HT1080 (cell line): ENCODE measurements at places on chromosomes 2 and 18.

- no peak for DNase-seq
These were observed 14.5 kb downstream of the CYP26B1 start for GRCh38 chr2:72132981-72133720.

DNA sequence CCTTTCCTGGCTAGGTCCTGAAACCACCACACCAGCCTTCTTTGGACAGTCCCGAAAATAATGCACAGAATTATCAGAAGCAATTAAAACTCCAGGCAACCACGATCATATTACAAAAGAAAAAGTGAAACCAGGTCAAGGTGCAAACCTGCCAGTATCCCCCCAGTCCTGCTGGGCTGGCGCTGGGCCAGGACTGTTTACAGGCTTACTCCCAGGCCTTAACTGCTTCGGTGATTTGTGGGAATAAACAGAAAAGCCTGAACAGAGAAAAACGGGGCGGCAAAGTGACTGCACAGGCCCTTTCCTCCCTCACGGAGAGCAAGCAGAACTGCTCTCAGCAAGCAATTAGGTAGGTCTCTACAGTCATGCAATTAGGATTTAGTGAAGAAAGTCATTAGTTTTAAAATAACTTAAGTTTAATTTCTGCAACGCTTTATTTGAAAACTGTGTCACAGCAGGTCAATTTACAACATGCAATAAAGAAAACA is 1.3 kb downstream of the HDAC4 start:
- DNase-seq = peak; percentile 13

DNA sequence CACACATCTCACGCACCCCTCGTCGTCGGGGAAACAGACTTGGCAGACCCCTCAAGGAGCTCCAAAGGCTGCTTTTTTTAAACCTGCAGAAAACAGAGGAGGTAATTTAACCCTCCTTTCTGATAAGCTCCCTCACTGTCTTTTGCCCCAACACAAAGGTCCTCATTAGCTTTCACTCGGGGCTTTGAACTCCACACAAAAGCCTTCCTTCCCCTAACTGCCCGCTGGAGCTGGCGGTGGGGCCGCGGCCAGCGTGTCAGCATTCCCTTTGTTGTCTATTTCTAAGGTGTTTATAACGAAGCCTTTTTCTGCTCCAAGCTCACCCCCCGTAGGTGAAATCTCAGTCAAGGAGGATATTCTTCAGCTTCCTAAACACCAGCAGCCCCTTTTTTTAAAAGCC is 43.5 kb upstream of the ID2 start:
- no peak for DNase-seq

DNA sequence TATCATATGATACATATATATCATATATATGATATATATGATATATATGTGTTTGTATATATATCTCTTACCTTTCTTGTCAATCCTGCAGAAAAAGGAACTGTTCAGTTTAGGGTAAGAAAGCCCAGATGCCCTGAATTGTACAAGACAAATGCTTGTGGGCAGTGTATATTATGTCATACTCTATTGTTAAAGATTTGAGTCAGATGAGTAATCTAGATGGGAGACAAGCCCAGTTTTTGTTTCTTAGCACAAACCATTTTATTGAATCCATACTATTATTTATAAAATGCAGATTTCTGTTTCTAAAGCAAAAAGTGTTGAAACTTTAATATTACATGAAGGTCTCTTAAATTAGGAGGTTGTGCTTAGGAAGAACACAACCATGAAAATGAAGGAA is 90.6 kb downstream of the VRK2 start:
- peak; percentile 58 for DNase-seq

- no peak for DNase-seq
These were observed 4.4 kb upstream of the PARD6G start for GRCh38 chr18:80251700-80252099.

DNA sequence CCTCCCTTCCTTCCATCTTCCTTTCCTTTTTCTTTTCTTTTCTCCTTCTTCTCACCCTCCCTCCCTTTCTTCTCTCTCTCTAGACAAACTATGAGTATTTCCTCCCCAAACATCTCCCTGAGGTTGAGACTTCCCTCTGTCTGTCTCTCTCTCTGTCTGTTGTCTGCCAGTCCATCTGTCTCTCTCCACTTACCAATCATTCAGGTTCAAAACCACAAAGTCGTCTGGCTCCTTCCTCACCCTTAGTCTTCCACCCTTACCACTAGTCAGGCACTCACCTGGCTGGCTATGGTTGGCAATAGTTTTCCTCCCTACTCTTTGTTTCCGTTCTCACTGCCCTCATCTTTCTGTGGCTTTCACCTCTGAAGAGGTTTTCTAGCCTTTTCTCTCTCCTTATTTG is 12.9 kb downstream of the CCL20 start:
- DNase-seq = no peak

GRCh38 chr18:3604498-3605408 is 154.8 kb downstream of the TGIF1 start:
- peak; percentile 95 for DNase-seq

DNA sequence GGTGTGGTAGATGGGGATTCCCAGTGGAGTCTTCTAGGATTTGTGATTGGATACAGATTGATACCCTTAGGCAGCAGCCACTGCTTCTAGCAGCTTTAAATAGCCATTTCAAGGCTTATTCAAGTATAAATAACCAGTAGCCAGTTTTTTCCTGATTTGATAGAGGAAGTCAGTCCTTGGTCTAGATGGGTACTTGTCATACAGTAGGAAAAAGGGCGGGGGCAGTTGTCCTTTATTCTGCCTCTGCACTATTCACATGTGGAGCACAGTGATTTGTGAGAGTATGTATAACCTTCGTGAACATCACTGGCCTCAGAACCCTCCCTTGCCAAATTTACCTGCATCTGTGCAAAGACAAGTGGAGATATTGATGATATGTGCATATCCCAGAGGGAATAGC is 6.8 kb downstream of the PPP1CB start:
- DNase-seq = no peak

GRCh38 chr2:201580486-201580885 is 62.8 kb downstream of the TMEM237 start:
- no peak for DNase-seq

DNA sequence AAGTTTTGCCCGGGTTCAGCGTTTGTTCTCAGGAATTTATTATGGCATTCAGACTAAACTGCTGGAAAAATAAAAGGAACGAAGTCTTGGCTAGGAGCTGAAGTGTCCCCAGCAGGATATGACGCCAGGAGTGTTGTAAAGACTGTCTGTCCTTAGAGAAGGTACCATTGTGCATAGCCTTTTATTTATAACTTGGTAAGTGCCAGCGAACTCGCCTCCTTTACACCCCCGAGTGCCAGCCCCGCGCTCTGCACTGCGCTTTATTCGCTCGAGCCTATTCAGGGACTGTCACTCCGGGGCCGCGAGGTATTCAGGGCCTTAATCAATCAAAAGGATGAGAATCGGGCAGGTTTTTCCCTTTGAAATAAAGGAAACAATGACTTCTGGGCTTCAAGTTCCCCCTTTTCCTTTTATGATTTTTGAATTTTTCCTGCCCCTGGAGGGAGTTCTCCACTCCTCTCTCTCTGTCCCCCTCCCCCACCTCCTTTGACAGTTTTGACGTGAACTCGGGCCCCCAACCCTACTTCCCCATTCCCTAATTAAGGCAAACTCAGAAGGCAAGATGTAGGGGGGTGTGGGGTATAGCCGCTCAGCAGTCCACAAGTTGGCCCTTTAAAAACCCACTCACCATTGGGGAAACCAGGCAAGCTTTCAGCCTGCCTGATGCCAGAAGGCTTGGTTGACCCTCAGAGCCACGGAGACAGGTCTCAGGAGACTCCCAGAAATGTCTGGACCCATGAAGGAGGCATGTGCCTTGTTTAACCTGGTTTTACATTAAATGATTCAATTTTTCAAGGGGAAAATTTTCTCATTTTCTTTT is 1.3 kb upstream of the PAX3 start:
- no peak for DNase-seq

DNA sequence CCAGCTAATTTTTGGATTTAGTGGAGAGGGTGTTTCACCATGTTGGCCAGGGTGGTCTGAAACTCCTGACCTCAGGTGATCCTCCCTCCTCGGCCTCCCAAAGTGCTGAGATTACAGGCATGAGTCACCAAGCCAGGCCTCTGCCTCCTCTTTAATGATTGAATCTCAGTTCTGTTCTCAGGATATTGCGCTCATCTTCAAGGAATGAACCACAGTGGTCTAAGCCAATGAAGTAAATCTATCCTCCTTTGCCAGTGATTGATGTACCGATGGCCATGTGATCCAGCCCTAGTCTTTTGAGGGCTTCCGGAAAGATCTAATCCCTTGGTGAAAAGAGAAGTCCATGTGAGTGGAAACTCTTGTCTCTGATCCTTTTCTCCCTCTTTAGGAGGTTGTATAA is 48.6 kb downstream of the POLE4 start:
- DNase-seq = peak; percentile 40

DNA sequence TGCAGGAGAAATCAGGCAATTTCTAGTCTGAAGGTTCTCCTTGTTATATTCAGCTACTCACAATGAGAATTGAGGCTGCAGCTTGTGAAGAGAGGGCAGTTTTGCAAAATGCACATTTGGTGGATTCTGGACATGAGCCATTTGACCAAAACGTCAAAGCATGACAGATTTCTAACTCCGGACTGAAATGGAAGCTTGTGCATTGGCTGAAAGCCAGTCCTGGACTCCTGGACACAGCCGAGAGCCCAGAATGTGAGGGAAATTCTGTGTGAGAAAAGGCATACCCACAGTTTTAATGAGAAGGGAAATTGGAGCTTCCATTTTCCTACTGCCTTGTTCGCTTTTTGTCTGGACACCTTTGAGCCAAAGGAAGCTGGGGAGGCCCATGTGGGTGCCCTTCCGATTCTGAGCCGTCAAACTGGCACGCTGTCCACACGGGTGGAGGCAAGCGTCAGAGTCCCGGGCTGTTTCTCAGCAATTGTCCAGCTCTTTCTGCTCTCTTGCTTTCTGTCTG is 23.7 kb upstream of the ROCK2 start:
- DNase-seq = no peak

- no peak for DNase-seq
These were observed 99.2 kb downstream of the SMAD7 start for GRCh38 chr18:48851599-48851960.

DNA sequence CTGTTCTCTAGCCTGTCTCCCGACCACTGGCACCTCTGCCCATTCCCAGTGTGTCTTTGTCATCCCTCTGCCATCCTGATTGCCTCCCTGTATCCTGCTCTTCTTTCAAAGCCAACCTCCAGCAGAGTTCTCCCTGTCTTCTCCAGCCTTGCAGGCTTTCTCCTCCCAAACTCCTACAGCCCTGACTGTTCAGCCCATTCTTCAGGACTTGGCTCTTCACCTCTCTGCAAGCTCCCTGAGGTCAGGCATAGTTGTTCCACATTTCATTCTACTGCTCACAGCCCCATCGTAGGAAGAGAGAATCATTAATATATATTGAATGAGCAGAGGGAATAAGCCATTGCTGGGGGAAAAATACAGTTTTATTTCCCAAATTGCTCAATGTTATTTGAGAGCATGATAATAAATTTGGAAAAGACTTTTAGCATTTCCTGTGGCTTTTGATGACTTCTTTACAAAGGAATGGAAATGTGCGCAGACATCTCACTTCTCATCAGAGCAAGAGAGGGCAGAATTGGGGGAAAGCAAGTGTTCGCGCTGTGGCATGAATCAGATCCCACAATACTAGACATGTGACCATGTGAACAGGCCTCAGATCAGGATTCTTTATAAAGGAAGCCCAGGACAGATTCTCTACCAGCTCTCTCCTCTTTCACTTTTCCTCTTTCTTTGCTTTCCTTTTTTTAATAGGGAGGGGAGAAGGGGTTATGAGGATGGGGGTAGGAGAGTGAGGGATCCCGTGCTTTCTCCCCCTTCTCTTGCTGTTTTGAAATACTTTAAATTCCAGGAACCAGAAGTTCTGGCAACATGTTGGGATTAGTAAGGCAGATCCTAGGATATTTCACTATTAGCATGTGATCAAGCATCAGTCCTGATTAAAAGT is 37.4 kb downstream of the EPAS1 start:
- DNase-seq = peak; percentile 80

- DNase-seq = no peak
These were observed 53.9 kb upstream of the B3GNT2 start for GRCh38 chr2:62142054-62142453.

DNA sequence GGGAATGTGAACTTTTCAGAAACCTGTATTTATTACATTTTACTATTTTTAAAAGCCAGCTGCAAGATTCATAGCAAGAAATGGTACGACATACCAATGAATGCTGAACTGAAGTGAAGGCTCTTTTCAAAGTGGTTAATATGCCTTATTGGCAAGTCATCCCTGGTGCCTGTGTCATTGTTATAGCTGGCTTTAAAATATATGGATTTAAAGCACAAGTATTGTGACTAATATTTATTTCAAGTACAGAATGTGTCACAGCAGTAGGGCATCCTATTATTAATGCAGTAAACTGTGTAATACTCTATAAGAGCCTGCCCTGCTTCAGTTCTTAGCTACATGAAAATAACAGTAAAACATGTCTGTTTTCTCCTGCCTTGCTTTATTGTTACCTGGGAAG is 10.8 kb downstream of the TSHZ1 start:
- DNase-seq = no peak

DNA sequence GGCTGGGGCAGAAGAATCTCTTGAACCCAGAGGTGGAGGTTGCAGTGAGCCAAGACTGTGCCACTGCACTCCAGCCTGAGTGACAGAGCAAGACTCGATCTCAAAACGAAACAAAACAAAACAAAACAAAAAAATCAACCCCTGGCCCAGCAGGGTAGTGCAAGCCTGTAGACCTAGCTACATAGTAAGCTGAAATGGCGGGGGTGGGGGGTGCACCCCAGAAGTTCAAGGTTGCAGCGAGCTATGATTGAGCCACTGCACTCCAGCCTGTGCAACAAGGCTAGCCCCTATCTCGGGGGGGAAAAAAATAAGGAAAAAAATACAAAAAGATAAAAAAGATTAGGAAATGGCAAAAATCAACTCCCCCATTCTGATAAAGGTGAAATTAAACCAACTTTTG is 6.4 kb downstream of the ATL2 start:
- DNase-seq = no peak

GRCh38 chr18:8834881-8835280 is 129.5 kb downstream of the MTCL1 start:
- DNase-seq = no peak

DNA sequence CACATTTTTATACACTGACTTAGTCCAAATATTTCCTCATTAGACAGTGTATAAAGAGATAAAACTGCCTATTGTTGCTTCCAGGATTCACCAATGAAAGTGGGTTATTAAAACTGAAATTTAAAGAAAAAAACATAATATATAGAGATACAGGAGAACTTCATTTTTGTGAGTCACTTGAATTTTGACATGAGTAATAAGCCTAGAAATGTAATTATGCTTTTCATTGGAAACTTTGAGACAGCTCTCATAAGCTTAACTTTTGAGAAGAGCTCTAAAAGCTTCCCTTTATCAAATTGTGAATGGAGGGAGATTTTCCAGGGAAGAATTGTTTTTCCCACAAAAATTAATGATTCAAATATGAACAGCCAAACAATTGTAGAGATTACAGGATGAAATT is 14.1 kb downstream of the DYNC2LI1 start:
- DNase-seq = no peak

DNA sequence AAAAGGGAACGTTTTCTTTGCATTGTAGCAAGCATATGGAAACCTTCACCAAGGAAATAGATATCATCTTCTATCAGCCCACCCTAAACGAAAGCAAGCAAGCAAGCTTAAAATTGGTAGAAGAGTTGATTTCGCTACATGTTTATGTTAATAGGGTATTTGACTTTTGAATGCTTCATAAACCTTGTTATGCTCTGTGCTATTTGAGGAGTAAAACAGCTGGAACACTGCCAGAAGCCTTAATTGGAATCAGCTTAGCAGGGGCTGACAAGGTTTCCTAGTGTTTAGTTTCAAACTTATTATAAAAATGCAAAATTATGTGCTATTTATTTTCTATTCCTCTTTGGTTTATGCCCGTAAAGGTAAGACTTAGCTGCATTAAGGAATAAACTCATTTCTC is 70.6 kb upstream of the LINC00305 start:
- DNase-seq = no peak

- no peak for DNase-seq
These were observed 13.2 kb downstream of the CNNM4 start for GRCh38 chr2:96773922-96774321.
